Stimulated activated naive CD4-positive, alpha-beta T cell (primary cell): ENCODE measurements at places on chromosomes 6 and 20.

DNA sequence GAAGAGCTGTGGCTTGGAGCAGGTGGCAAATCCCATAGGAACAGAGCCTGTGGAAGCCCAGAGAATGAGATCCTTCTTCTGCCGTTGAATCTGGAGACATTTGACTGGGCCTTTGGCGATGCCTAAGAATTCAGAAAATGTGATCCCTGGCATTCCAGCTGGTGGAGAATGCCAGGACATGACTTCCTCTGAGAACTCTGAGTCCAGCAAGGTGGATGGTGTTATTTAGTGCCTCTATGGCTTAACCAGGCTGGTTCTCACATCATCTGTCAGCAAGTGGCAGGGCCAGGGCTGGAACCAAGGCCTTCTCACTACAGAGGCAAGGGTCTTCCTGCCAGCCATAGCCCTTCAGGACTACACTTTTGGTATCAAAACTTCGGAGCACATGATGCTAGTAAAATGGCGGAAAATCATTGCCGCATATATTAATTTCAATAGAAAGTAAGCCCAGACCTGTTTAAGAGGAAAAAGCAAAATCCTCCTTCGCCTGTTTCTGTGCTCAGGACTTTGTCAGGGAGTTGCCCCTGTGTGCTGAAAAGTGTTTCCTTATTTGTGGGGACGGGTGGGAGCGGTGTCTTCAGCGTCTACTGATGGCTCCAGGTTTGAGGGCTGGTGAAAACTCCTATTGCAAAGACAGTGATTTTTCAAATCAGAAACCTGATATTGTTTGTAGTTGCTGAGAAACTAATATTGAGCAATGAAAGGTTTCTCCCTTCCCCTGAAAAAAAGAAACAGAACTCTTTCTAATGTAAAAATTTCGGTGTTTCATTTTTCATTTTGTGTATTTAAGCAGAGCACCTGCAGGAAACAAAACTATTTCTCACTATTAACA, 23.9 kb downstream of the DUSP22 start:
- no peak for DNase-seq

GRCh38 chr6:75268121-75268987, 16.2 kb downstream of the TMEM30A start:
- no peak for DNase-seq

DNA sequence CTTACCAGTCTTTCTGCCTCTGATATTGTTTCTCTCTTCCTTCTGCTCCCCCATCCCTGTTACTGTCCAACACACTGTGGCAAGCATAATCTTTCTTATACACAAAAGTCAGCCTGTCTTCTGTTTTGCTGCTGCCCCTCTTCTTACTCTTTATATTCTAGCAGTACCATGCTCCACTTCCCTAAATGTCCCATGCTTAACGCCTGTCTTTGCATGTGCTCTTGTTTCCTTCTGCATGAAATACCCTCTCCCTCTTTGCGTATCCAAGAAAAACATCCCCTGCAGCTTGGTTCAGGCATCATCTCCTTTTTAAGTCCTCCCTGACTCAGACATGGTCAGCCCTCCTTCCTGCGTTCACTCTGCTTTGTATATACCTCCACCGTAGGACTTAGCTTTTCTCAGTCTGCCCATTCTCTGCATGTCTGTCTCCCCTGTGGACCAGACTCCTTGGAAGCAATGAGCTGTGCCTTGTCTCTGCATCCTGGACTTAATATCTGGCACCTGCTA, 103.9 kb downstream of the CTNNBL1 start:
- no peak for DNase-seq

DNA sequence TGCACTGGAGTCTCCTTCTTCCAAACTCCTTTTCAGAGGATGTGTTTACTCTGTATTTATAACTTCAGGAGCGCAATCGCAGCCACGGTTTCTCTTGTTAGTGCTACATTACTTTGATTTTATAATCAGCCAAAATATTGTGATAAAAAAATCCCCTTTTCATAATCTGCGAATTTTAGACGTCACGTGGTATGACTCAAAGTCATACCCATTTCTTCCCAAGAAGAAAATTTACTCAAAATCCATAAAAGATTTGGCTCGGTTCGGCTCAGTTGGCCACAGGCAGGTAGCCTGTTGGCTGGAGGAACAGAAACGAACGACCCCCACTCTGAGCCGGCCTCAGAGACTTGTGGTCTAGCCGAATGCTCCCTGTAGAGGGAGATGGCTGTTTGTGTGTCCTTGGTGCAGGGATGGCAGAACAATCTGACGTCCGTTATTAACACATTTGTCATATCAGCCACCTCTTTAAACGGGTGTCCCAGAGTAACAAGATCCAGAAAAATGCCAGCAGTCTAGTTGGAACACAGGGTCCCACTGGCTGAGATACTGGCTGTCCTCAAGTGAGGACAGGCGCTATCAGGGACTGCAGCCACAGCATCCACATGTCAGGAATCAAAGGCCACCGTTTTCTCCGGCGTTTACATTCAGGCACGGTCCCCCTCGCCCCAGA, 247.6 kb downstream of the DLL1 start:
- no peak for DNase-seq
